Fibroblast of skin of abdomen (primary cell): ENCODE measurements at places on chromosomes 12 and 14.

DNA sequence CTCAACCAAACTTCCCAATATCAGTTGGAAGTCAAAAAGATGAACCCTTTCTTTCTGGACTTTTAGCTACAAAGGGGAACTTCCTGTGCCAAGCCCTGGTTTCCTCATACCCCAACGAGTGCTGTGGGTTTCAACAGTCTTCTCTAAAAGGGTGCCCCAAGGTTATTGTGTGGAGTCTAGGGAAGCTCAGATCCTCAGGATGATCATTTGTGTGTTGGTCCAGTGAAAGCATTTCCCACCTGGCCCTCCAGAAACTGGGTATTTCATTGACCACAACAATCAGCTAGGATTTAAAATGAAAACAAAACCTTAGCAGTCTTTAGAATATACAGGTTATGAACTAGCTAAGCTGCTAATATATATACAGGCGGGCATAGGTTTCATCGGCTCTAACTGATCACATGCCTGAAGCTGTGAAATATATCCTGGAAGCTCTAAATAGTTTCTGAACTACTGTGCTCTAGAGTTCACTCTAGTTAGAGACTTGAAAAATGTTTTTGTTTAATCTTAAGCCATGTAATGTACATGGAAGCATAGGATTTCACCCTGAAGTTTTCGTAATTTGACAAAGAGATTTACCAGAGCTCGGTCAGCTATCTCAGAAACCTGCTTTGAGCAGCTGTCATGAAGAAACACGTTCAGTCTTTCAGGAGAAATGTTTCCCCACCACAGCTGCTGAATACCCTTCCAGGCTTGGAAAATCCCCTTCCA is 29.6 kb downstream of the P2RX4 start:
- no peak for DNase-seq

DNA sequence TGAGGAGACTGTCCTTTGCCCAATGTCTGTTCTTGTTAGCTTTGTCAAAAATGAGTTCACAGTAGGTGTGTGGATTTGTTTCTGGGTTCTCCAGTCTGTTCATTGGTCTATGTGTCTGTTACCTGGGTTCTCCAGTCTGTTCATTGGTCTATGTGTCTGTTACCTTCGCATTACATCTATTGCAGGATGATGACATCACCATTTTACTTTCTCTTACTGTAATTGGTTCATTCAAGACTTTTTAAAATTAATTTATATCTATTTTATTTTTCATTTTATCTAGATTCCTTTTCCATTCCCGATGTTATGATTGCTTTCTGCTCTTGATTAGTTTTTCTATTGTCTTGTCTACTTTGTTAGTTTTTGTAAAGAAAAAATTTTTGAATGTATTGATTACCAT is 615.5 kb downstream of the SOX5 start:
- no peak for DNase-seq

- peak; percentile 17 for DNase-seq
These were observed 14.7 kb upstream of the KRT86 start for GRCh38 chr12:52259657-52260243.

- DNase-seq, result no peak
These were observed 55.5 kb downstream of the CDC42BPB start for GRCh38 chr14:103001651-103002396.

- DNase-seq, result peak; percentile 71
These were observed 28.8 kb downstream of the SPRING1 start for GRCh38 chr12:116708826-116709756.

DNA sequence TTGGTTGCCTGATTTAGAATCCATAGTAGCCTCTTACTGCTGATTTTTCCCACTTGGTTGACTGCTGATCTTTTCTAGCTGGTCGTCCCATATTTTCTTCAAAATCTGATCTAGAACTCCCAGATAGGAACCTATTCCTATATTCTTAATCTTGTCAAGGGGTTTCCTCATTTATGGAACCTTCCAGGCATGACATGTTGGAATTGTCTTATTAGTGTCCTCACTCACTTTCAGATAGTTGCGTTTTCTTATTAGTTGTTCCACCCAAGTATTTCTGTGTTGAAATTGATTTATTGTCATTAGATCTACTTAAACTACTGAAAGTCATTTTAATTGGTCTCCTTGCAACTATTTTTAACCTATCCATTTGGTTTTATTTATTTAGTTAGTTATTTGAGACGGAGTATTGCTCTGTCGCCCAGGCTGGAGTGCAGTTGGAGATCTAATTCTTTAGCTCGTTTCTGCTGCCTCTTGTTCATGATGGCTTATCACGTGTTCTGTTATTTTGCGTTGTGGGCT is 25.0 kb downstream of the KTN1 start:
- no peak for DNase-seq

- DNase-seq, result peak; percentile 71
These were observed 44.6 kb downstream of the SRGAP1 start for GRCh38 chr12:63888908-63889635.

DNA sequence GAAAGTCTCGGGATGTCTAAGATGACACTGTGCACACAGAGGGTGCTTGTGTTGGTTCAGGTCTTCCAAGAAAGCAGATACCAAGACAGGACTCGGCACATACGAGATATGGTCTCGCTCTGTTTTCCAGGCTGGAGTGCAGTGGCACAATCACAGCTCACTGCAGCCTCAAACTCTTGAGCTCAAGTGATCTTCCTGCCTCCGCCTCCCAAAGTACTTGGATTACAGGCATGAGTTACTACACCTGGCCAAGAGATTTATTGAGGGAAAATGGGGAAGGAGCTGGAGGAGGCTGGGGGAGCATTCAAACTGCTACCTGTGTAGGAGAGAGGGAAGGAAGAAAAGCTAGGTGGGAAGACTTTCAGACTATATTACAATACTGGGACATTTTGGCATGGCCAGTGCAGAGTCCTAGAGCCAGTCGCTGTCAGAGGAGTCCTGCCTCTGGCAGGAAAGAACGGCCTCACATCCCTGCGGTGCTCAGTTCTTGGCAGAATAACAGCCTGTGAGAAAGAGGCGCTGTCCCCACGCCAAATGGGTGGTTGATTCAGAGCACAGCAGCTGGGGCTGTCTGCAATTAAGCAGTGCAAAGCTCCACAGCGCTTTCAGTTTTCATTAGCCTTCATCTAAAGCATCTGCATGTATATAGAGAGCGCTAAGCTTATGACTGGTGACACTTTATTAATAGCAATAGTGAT is 18.3 kb downstream of the SLC17A8 start:
- peak; percentile 53 for DNase-seq

GRCh38 chr14:68257969-68258368 is 438.4 kb downstream of the RAD51B start:
- no peak for DNase-seq

GRCh38 chr14:99148861-99149610 is 123.0 kb downstream of the BCL11B start:
- no peak for DNase-seq

- peak; percentile 87 for DNase-seq
These were observed 40.5 kb downstream of the KCNA5 start for GRCh38 chr12:5083955-5084849.

- DNase-seq, result peak; percentile 91
These were observed 23.6 kb downstream of the PYGL start for GRCh38 chr14:50920482-50921230.

DNA sequence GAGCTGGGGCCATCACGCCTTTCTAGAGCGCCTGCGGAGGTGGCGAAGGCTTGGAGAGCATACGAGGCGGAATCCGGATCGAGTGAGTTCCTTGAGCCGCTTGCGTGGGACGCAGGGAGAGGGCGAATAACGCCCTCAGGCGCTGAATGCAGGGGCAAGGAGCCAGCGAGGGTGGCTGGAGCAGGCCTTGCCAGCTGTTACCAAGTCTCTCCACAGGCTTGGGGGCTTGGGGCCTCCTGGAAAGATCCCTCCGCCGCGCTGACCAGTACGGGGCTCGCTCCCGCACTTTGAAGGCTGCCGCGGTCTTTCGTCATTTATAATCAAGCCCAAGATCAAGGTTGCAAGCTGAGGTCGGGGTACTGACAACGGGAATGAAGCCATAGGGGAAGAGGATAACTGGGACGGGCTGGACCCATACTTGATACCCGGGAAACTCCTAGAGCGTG is 1.2 kb downstream of the FLRT2 start:
- DNase-seq, result peak; percentile 83

DNA sequence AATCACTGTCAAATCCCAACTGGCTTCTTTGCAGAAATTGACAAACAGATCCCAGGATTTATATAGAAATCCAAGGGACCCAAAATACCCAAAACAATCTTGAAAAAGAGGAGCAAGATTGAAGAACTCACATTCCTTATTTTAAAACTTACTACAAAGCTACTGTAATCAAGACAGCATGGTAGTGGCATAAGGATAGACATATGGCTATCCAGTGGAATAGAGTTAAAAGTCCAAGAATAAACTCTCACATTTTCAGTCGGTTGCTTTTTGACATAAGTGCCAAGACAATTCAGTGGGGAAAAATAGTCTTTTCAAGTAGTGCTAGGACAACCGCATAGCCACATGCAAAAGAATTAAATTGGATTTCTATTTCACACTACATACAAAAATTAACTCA is 81.0 kb upstream of the HOXC13 start:
- no peak for DNase-seq

GRCh38 chr12:108720757-108721514 is 10.4 kb downstream of the CORO1C start:
- DNase-seq, result peak; percentile 60

DNA sequence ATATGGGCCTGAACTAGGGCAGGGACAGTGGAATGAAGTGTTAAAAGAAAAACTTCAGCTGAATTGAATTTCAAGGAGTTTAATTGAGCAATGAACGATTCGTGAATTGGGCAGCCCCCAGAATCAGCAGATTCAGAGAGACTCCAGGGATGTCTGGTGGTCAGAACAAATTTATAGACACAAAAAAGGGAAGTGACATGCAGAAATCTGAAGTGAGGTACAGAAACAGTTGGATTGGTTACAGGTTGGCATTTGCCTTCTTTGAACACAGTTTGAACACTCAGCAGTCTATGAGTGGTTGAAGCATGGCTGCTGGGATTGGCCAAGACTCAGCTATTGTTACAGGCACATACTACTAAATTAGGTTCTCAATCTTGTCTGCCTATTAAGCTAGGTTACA is 9.7 kb upstream of the TBPL2 start:
- no peak for DNase-seq

DNA sequence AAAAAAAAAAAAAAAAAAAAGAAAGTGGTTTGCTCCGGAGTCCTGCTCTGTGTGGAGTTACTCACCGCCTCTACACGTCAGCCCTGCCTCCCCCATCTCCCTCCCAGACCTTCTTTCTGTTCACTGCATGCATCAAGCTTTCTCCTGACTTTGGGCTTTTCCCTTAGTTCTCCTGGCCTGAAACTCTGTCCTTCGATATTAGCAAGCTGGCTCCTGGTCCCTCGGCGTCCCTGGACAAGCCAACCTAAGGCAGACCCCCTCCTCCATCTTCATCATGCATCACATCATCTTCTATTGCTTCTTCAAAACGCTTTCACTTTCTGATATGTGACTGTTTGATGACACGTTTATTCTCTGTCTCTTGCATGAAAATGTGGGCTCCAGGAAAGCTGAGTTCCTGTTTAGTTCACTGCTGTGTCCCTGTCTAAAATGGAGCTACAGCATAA is 40.6 kb downstream of the SLC15A4 start:
- DNase-seq, result peak; percentile 22

GRCh38 chr12:40016980-40017379 is 88.9 kb downstream of the SLC2A13 start:
- DNase-seq, result peak; percentile 28

- no peak for DNase-seq
These were observed 374.4 kb downstream of the BCAT1 start for GRCh38 chr12:24574538-24574937.

DNA sequence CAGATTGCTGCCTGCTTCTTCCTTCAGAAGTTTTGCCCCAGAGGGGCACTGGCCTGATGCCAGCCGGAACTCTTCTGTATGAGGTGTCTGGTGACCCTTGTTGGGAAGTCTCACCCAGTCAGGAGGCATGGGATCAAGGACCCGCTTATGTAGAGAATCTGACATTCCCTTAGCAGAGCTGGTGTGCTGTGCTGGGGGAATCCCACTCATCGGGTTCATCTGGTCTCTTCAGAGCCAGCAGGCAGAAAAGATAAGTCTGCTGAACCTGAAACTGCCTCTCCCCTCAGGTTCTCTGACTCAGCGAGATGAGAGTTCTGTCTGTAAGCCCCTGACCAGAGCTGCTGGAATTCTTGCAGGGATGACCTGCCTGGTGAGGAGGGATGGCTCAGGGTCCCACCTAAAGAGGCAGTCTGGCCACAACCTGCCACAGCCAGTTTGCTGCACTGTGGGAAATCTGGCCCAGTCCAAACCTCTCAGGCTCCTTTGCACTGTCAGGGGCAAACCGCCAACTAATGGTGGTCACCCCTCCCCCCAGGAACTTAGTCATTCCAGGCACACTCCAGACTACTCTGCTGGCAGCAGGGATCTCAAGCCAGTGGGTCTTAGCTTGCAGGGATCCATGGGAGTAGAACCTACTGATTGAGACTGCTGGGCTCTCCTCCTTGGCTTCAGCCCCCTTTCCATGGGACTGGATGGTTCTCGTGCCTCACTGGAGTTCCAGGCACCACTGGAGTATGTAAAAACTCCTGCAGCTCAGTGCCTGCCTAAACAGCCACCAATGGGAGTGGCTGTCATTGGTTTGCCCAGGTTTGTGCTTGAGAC is 4.1 kb downstream of the CLEC2D start:
- peak; percentile 93 for DNase-seq

DNA sequence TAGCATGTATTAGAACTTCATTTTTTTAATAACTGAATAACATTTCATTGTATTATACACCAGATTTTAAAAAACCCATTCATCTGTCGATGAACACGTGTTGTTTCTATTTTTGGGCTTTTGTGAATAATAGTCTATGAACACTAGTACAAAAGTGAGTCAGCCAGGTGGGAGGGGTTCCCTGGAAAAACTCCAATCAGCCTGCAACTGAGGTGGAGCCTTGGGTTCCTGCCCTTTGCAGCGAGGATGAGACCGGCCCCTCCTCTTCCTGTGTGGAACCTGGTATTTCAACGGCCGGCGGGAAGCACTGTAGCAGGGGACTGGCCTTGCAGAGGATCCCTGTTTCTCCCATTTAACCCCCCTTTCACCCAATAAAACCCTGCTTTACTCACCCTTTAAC is 56.1 kb downstream of the LMNTD1 start:
- peak; percentile 21 for DNase-seq

GRCh38 chr12:126963825-126964224 is 1303.1 kb upstream of the TMEM132C start:
- DNase-seq, result no peak

DNA sequence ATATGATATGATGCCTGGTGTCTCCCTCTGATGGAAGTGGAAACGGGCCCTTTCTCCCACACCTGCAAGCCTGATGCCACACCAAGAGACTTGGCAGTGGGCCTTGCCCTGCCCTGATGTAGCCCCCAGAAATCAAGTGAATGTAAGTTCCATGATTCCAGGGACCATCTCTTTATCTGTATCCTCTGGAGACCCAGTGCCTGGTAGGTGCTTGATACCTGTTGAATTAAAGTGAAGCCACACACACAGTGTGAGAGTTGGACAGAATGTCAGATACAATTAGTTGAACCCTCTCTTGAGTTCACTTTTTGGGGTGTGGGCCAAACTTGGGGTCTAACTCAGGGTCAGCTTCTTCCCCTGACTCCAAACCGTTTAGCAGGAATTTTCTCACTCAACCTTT is 4.8 kb upstream of the RAB35 start:
- DNase-seq, result no peak

GRCh38 chr14:34554540-34555250 is 15.2 kb upstream of the EAPP start:
- peak; percentile 33 for DNase-seq

- DNase-seq, result peak; percentile 52
These were observed 225.6 kb upstream of the CRY1 start for GRCh38 chr12:107318806-107319532.

- no peak for DNase-seq
These were observed 66.8 kb downstream of the CLIP1 start for GRCh38 chr12:122355706-122356105.

GRCh38 chr12:6607751-6608591 is 792 bp upstream of the CHD4 start:
- DNase-seq, result peak; percentile 52

GRCh38 chr14:26963711-26964110 is 365.9 kb upstream of the NOVA1 start:
- peak; percentile 76 for DNase-seq
